ENCODE measurements at places on chromosomes 16 and 17.

DNA sequence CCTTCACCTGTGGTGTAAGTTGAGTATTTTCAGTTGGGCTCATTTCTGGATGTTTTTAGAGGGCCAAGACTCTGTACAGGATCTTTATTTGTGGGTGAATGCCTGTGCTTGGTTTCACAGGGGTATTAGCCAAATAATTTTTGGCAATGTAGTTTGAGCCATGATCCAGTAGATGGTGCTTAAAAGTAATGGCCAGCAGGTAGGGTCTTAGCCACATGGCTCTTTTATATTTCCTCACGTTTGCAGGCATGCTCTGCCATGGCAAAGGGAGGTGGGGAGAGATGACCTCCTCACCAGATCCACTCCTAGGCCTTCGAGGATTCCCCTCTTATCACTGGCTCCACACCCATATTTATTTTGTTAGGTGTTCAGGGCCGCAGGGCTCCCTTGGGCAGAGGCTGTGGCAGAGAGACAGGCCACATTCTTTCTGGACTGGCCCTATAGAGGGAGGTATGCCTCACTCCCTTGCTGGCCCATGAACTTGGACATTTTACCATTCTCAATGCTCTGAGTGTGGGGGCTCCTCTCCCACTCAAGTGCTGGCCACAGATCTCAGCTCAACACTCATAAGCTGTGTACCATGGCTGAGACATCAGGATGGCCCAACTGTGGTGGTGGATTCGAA is 417.1 kb downstream of the XYLT1 start:
- DNase-seq, result no peak

GRCh38 chr17:44216173-44216572 is 3.3 kb downstream of the UBTF start:
- DNase-seq, result no peak

DNA sequence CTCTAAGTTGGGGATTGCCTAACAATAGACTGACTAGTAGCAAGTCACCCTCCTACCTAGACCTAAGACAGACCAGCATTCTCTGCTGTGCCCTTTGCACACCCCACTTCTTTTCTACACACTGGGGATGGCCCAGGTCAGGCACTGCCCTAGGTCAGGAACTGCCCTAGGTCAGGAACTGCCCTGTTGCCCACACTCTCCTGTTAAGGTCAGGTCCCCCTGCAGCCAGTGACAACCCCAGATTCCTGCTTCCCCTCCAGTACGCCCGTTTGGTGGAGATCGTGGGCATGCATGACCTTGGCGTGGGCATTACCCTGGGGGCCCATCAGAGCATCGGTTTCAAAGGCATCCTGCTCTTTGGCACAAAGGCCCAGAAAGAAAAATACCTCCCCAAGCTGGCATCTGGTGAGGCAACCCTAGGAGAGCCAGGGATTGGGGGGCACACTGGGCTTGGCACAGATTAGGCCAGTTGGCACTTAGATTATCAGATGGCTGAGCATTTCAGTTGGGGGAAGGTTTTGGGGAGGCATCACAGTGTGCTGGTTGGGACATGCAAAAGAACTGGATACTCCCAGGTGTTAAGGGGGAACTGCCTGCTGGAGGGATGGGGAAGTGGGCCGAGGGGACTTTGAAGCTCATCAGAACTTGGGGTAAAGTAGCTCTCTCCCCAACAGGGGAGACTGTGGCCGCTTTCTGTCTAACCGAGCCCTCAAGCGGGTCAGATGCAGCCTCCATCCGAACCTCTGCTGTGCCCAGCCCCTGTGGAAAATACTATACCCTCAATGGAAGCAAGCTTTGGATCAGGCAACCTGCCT is 1.7 kb downstream of the ACADVL start:
- DNase-seq, result no peak

DNA sequence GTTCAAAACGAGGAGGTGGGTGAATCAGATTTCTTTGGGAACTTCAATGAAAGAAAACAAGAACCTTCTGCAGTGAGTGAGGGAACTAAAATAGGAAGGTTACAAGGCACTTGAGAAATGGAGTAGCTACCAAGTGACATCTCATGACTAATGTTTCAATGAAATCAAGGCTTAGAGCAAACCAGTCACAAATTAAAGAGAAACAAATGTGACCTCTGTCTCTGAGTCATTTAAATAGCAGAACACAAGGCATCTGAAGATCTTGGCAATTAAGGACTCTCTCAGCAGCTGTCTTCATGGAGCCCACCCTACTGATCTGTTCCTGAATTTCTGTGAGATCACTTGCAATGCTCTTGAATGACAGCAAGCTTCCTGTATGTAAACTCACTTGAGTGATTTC is 109.5 kb downstream of the CDH11 start:
- DNase-seq, result no peak

GRCh38 chr17:16199093-16199492 is 16.2 kb downstream of the NCOR1 start:
- no peak for DNase-seq

GRCh38 chr16:61544165-61544564 is 492.1 kb downstream of the CDH8 start:
- no peak for DNase-seq

DNA sequence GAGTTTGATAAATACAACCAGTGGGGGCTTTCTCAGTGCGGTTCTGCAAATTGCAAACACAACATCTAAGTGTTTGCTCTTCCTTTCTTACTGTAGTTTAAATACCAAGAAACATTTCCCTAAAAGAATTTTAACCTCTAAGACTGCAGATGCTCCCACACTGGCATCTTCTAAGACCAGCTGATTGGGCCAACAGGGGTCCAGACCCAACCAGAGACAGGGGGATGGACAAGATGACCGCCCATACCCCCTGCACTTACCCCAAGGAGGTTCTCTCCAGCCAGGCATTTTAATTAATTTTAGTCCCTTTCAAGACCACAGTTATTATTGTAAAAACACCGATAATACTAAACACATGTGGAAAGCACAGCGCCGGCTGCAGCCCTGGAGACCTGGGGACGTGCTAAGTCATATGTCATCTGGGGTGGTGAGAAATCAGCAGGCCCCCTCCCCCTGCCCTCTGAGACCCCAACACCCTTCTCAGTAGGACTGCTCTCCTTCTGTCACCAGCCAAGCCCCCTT is 242.3 kb downstream of the SOX9 start:
- DNase-seq, result no peak

DNA sequence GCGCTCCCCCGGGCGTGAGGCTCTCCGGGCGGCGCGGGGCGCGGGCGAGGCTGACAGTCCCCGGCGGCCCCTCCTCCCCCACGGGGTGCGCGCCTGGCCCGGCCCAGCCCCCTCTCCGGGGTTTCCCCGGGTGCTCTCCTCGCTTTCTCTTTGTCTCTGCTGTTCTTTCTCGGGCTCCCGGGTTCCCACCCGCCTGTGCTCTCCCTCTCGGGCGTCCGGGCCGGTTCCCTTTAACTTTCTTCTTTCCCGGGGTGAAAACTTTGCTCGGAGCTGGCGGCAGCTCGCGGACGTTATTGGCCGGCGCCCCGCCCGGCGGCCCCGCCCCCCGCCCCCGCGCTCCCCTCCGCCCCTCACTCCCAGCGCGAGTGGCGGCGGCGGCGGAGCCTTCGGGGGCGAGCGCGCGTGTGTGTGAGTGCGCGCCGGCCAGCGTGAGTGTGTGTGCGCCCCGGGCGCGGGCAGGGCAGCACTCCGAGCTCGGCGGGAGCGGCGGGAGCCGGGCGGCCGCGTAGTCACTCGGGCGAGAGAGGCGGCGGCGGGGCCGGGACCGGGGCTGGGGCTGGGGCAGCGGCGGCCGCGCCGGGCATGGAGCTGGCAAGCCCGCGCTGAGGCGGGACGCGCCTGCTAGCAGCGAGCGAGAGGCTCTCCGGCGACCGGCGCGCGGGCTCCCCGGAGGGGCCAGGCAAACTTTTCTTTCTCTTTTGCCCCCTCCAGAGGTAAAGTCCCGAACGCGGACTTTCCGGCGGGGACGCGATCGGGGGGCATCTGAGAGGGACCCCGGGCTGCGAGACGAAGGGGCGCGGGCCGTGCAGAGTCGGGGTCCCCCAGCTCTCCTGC is at the start of gene NTN1:
Gene NTN1 (plus strand): TSS at position 353 of the 834 bp plus-strand sequence. CDS start 864 bp downstream, outside the sequence.
- DNase-seq, result no peak

DNA sequence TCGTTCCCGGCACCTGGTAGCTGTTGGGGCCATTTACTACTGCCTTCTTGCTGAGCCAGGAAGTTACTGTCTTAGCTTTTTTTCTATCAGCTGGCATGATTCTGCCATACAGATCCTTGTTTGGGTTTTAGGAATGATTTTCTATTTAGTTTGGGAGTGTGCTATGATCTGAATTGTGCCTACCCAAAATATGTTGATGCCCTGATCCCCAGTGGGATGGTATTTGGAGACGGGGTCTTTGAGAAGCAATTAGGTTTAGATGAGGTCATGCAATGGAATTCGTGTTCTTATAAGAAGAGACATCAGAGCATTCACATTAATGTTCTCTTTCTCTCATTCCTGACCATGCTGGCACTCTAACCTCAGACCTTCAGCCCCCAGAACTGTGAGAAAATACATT is 59.4 kb upstream of the HS3ST2 start:
- DNase-seq, result no peak

- DNase-seq, result no peak
Observed at GRCh38 chr17:74639704-74640151, 16.2 kb upstream of the CD300E start.

GRCh38 chr17:9522074-9522473 is 53.5 kb downstream of the STX8 start:
- no peak for DNase-seq

GRCh38 chr17:77127735-77128361 is 12.9 kb upstream of the SEC14L1 start:
- no peak for DNase-seq

DNA sequence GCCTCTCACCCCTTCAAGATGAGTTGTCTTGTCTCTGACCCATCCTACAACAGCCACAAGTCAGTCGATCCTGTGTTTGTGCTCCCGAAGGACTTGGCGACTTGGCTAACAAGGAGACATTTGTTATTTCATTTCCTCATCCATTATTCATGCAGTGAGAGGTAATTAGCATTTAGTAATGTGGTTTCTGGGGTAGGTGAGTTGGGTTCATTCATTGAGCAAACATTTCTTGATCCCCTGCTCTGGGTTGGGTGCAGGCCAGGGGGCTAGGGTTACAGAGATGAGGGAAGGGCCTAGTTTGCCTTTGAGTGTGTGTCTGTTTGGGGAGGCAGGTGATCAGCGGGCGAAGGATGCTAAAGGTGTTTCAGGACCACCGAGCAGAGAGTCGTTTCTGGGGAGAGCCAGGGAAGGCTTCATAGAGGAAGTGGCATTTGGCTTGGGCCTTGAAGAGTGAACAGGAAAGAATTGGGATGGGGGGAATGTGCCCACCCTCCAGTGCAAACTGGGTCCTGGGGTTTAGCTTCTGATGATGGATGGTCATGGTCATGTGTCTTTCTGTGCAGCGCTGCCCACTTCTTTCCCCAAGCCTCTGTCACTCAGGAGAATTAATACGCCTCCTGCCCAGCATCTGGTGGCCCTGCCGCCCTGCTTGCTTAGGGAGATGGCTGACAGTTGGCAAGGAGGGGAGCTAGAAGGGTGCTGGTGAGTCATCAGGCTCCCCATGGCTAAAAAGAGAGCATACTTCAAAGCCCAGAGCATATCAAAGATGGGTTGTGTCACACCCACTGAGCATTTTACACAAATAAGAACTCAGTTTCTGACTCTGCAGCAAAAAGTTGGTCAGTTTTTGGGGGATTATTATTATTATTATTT is 38.5 kb downstream of the MSI2 start:
- DNase-seq, result no peak

DNA sequence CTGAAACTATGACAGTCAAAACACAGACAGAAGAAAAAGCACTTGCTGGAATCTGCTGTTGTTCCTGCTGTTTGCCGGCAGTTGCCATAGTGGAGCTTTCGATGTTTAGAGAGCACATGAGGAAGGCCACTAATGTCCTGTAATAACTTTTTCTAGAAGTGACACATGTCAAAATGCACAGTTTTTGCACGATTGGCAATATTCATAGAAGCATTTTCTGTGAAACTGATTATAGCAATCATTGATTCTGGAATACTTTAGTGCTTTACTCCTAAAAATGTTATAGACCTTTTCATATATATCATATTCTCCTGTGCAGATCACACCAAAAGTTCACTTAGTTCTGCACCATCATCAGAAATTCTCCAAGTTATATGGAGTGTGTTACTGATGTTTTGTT is 407.0 kb upstream of the SOX9 start:
- no peak for DNase-seq

DNA sequence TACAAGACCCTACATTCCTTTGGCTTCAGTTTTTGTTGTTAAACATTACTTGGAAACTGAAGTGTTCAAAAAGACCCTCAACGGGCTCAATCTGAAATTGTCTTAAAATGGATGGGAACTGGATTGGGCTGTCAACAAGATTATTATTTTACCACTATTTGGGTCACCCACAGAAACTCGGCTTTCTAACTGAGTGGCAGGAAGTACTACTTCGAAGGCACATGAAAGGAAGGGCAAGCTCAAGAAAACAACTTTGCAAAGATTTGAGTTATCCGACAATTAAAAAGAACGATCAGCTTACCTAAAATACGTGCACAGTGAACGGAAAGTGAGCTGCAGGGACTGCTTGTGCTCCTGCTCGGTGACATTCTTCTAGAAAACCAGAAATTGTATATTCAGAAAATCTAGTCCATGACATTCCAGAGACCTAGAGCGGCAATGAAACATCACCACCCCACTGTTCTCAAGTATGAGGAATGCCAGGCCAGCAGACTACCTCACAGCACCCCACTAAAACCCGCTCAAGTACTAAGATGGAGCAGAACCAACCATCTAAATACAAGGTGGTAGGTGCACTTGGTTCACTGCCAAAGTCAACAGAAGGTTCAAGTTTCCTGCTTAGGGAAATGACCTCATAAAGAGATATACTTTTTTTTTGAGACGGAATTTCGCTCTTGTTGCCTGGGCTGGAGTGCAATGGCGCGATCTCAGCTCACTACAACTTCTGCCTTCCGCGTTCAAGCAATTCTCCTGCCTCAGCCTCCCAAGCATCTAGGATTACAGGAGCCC is 60.5 kb downstream of the ZZEF1 start:
- DNase-seq, result no peak

DNA sequence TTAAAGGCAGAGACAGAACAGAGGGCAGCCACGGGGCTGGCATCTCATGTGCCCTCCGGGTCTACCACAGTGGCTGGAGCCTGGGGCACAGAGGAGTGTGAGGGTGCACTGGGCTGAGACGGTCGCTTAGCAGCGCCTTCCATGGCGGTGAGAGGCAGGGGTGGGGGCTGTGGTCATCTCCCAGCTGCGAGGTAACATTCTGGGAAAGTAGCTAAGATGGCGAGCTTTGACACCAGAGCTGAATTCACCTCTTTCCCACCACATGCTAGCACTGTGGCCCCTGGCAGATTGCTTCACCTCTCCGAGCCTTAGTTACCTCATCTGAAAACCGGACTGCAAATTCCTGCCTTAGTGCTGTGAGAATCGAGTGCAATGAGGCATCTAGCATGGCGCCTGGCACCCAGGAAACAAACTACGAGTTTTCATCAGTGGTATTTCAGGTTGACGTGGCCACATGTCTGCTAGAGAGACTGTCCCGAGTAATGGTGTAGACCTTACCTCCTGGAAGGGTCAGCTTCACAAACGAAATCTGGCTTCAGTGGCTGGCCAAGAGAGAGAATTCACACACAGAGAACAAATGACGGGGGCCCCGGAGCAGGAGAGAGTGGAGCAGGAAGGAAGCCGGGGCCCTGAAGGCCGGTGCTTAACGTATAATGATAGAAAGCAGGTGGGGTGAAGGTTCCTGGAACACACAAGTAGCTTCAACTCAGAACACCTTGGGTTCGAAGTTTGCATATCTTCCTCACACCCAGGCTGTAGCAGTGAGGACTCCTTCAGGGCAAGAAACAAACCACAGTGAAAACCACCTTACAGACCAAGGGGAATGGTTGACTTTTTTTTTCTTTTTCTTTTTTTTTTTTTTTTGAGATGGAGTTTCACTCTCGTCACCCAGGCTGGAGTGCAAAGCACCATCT is 63.9 kb upstream of the RPH3AL start:
- DNase-seq, result no peak

- no peak for DNase-seq
Observed at GRCh38 chr16:67112591-67113399, 3.1 kb downstream of the PHAF1 start.

Measured in NK-92 treated with Interleukin-12 subunit alpha and Interleukin-12 subunit beta, amount 100 ng/mL, for 24 hours (cell line).